Regular cardiac myocyte (primary cell): ENCODE measurements at places on chromosomes 11 and 22. TPM values are rescaled to one million over a fixed set of nuclear protein-coding genes. Genes with fewer than 3 reads are reported as not detected.

Gene ENTHD1
- total RNA-seq: under 0.01 TPM in 1 of 2 replicates, not detected in the other

Gene DEPDC7
- total RNA-seq: 5.1 and 5.8 TPM in 2 replicates

Gene RBMXL2
- total RNA-seq: under 0.01 TPM in 1 of 2 replicates, not detected in the other

Gene OR2AG2
- total RNA-seq: under 0.01 and 0.28 TPM in 2 replicates

Gene VPREB3
- not detected in 2 replicates for total RNA-seq

Gene OOSP1
- total RNA-seq: not detected in 2 replicates

Gene PLEKHA7
- 0.28 and 0.58 TPM in 2 replicates for total RNA-seq

Gene SGSM1
- total RNA-seq: under 0.01 and 0.28 TPM in 2 replicates

Gene EIF3L
- 294 and 332 TPM in 2 replicates for total RNA-seq

Gene OR2AG1
- total RNA-seq: not detected in 2 replicates

Gene NAGA
- 22.0 and 27.1 TPM in 2 replicates for total RNA-seq

Gene DDX25
- total RNA-seq: not detected in 2 replicates

Gene FAM83F
- under 0.01 TPM in 2 replicates for total RNA-seq

Gene C11orf21
- total RNA-seq: not detected in 2 replicates

Gene CARNS1
- total RNA-seq: 0.19 and 0.28 TPM in 2 replicates

Gene OR56A1
- total RNA-seq: not detected in 2 replicates

Gene RASD2
- 0.19 and 0.56 TPM in 2 replicates for total RNA-seq

Gene PRODH
- total RNA-seq: not detected in 2 replicates

Gene CCDC87
- 0.19 and 0.28 TPM in 2 replicates for total RNA-seq

Gene MFRP
- under 0.01 TPM in 1 of 2 replicates, not detected in the other for total RNA-seq

Gene ADAMTS8
- total RNA-seq: 0.19 and 0.28 TPM in 2 replicates

Gene OR52I1
- total RNA-seq: not detected in 2 replicates

Gene OR52A5
- total RNA-seq: not detected in 2 replicates

Gene PHF21B
- total RNA-seq: not detected in 2 replicates

Gene MS4A6A
- not detected in 2 replicates for total RNA-seq

Gene SCN3B
- under 0.01 TPM in 1 of 2 replicates, not detected in the other for total RNA-seq

Gene DBX1
- not detected in 2 replicates for total RNA-seq

Gene PANX3
- total RNA-seq: not detected in 2 replicates

Gene CNIH2
- 0.19 and 0.85 TPM in 2 replicates for total RNA-seq

Gene GSTT2
- 0.56 TPM in 1 of 2 replicates, not detected in the other for total RNA-seq

Gene APBB1
- total RNA-seq: 34.5 and 53.3 TPM in 2 replicates

Gene CALCA
- 0.28 TPM in 1 of 2 replicates, not detected in the other for total RNA-seq

Gene EPS8L2
- total RNA-seq: 19.0 and 22.8 TPM in 2 replicates

Gene FIBIN
- total RNA-seq: 2.3 and 7.0 TPM in 2 replicates

Gene ZNF214
- total RNA-seq: 3.1 and 3.9 TPM in 2 replicates

Gene ELMOD1
- total RNA-seq: 1.7 and 2.8 TPM in 2 replicates

Gene KCNQ1OT1
- total RNA-seq: 1.5 and 2.5 TPM in 2 replicates

Gene MRPL40
- 30.4 and 42.6 TPM in 2 replicates for total RNA-seq

Gene CHCHD10
- total RNA-seq: 3.7 and 6.7 TPM in 2 replicates

Gene TRIM34
- 8.6 and 13.2 TPM in 2 replicates for total RNA-seq

Gene ADM2
- total RNA-seq: 0.58 and 1.1 TPM in 2 replicates

Gene SCGB2A2
- total RNA-seq: not detected in 2 replicates

Gene TRIM49B
- total RNA-seq: not detected in 2 replicates

Gene MS4A4A
- not detected in 2 replicates for total RNA-seq

Gene ETS1
- 71.9 and 73.3 TPM in 2 replicates for total RNA-seq

Gene CECR2
- total RNA-seq: 0.96 and 1.1 TPM in 2 replicates

Gene OMP
- 0.56 TPM in 1 of 2 replicates, not detected in the other for total RNA-seq
